ENCODE measurements at places on chromosomes 7 and 10. TPM values are rescaled to one million over a fixed set of nuclear protein-coding genes. Genes with fewer than 3 reads are reported as not detected.

GRCh38 chr7:132244903-132245480, 331.3 kb downstream of the PLXNA4 start:
- DNase-seq = no peak

- DNase-seq = no peak
These were observed 159.1 kb downstream of the UBE2H start for GRCh38 chr7:129793506-129794310.

GRCh38 chr10:101266381-101267289, 37.4 kb upstream of the LBX1 start:
- no peak for DNase-seq

DNA sequence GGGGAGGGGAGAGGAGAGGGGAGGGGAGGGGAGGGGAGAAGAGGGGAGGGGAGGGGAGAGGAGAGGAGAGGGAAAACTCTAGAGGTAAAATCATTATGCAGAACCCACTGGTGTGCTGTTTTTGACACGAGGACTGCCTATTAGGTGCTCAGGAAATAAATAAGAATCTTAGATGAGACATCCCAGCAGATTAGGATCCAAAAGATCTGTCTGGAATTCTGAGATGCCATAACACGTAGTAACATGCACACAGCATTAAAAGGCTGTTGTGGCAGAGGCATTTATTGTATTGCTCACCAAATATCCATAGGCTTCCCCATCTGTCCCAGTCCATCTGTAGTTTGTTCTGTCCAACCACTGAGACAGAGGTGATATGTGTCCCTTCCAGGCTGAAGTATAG, 40.8 kb upstream of the KMT2E start:
- no peak for DNase-seq

- no peak for DNase-seq
These were observed 56.2 kb downstream of the GLI3 start for GRCh38 chr7:42180806-42181205.

DNA sequence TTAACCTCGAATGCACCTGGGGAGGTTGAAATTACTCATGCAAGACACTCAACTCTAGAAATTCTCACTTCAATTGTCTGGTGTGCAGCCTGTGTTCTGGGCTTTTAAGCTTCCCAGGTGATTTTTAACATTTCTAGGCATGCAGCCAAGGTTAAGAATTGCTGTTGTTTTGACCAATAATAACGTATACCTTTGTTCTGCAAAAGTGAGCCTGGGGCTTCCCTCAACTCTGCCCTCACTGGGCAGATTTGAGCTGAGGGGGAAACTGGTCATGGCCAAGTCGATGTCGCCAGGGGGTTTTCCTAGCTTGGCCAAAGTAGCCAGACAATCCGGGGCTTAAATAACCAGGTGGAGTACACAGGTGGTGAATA, 568 bp downstream of the PRSS2 start:
- DNase-seq = peak; percentile 9

GRCh38 chr10:29960261-29960660, 99.1 kb downstream of the JCAD start:
- DNase-seq = no peak

The LEP gene
- 0.34 TPM for polyA plus RNA-seq

The ST8SIA6 gene
- 2.4 TPM for polyA plus RNA-seq

The DPYSL4 gene
- 12.8 TPM for polyA plus RNA-seq
